ENCODE measurements at places on chromosomes 12 and 14. TPM values are rescaled to one million over a fixed set of nuclear protein-coding genes. Genes with fewer than 3 reads are reported as not detected.

Gene KSR2
- 1.8 TPM for total RNA-seq

Gene DPF3
- 3.9 TPM for total RNA-seq

Gene KRT75
- total RNA-seq = not detected

- no peak for DNase-seq
Observed at GRCh38 chr12:47105914-47106674, 26.3 kb upstream of the AMIGO2 start.

Gene FAM90A1
- total RNA-seq = 0.58 TPM

Gene LHX5
- not detected for total RNA-seq

Gene HVCN1
- 12.4 TPM for total RNA-seq

Data from lung (tissue), 17 donors.